HFFc6 (cell line): ENCODE measurements at places on chromosomes 2 and 18. TPM values are rescaled to one million over a fixed set of nuclear protein-coding genes. Genes with fewer than 3 reads are reported as not detected.

DNA sequence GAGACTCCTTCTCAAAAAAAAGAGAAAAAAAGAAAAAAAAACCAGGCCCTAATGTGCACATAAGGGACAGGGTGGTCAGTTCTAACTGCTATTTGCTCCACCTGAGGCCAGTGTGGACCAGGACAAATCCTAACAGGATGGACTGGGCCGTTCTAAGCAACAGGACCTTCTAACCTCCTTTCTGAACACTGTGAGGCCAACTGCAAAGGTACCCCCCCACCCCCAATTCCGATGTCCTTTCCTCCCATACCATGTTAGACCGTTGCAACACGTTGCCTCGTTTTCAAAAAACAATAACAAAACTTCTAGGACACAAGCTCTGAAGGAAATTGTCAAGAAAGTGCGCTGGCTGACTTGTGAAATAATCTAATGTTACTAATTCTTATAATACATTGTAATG lies 1.2 kb downstream of the THAP4 start:
- no peak for DNase-seq

- no peak for DNase-seq
These were observed 9.1 kb upstream of the MYO5B start for GRCh38 chr18:50203801-50204604.

DNA sequence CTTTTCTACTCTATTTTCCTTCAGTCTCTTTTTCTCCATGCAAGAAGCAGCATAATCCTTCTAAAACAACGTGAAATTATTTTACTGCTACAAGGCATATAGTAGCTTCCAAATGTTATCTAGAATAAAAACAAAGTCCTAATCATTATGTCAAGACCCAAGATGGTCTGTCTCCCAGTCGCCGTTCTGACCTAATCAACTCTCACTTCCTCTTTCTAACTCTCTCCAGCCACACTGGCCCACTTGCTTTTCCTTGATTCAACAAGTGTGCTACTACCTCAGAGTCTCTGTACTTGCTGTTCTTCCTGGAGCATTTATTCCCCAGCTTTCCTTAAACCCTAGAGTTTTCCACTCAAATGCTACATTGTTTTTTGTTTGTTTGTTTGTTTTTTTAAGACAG lies 1491.2 kb downstream of the LRP1B start:
- DNase-seq: no peak

GRCh38 chr2:43311276-43311675 lies 84.9 kb upstream of the ZFP36L2 start:
- DNase-seq: peak; percentile 34

Gene FER1L5
- total RNA-seq: not detected in 3 replicates
